MM.1S (cell line): ENCODE measurements at places on chromosomes 6 and 20.

DNA sequence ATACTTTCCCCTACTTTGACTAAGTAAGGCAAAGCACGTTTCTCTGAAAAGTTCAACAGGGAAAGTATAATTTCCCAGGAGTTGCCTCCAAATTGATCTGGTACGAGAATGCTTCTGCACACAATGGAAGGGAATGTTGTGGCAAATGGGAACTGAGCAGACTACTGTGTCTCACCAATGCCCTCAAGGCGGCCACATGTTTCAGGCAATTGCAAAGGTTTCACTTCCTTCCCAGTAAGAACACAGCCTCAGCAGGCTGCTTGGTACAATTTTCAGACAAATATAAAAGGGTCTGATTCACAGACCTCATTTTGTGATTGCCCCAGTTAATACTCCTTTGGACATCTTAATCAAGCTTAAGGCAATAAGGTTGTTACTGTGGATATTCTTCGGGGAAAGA is 71.2 kb downstream of the KIAA0319 start:
- peak; percentile 52 for DNase-seq

- DNase-seq = no peak
Measured at GRCh38 chr20:45091366-45091765, 9.6 kb downstream of the KCNS1 start.

GRCh38 chr6:4612636-4613171 is 163.5 kb upstream of the CDYL start:
- no peak for DNase-seq

- no peak for DNase-seq
Measured at GRCh38 chr6:169169375-169169774, 84.3 kb downstream of the THBS2 start.

GRCh38 chr6:43758617-43759050 is 11.4 kb upstream of the VEGFA start:
- DNase-seq = no peak

DNA sequence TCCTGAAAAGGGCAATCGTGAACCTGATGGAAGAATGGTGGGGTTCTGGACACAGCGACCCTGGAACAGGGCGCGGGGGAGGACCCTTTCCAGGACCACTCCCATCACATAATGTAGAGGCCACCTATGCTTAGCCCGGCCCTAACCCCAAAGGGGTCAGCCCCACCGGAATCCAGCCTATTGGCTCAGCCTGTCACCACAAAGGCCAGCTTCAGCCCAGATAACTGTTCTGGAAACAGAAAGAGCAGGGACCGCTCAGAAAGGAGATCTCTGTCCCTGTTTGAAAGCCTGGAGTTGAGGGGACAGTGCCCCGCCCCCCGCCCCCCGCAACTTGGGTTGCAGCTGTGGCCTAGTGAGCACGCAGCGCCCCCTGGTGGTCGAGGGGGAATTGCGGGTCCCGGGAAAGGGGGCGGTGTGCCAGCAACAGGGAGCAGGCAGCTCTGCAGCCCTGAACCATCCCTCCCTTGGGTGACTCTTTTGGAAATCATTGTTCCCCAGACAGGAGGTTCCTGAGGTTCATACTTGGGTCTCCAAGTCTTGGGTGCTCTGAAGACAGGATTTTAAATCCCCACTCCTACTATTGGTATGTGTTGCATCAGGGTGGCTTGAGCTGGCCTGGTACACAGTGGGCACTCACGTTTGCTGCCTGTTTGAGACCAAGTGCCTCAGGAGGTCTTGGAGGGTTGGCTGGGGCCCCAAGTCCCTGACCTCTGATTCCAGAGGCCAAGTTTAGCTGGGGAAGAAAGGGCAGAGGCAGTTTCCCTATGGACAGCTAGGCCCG is 1.5 kb downstream of the SIGLEC1 start:
- peak; percentile 58 for DNase-seq

GRCh38 chr20:61445741-61446140 is 193.7 kb downstream of the CDH4 start:
- DNase-seq = no peak

GRCh38 chr20:45269754-45270270 is 15.4 kb upstream of the SLPI start:
- DNase-seq = no peak

GRCh38 chr6:108622641-108623298 is 62.1 kb downstream of the FOXO3 start:
- no peak for DNase-seq

DNA sequence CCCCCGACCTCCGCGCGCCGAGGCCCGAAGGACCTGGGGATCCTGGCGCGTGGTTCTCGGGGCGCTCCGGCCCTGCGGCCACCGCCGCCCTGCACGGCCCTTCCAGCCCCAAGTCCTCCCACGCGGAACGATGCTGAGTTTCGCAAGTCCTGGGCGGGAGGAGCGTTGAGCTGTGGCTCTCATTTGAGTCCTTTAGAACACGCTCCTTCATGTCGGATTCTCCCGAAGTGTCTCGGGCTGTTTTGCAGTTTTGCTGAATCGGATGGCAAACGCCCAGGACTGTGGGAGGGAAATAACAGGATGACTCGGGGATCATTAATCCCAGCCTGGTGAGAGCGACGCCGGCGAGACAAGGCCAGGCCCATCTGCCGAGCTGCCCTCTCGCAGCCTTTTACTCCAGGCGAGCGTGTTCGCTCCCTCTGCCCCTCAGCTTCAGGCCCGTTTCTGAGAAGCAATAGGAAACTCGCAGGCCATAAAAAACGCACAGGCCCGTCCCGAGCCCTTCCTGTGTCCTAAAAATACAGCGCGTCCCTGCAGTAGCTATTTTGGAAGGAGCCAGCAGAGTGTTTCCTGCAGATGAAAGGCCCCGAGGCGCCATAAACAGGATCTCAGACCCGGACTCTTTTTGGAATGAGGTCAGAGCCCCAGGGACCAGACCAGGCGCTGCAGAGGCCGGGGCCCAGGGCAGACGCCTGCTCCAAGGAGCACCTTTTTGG is 153.5 kb downstream of the DLL1 start:
- no peak for DNase-seq

DNA sequence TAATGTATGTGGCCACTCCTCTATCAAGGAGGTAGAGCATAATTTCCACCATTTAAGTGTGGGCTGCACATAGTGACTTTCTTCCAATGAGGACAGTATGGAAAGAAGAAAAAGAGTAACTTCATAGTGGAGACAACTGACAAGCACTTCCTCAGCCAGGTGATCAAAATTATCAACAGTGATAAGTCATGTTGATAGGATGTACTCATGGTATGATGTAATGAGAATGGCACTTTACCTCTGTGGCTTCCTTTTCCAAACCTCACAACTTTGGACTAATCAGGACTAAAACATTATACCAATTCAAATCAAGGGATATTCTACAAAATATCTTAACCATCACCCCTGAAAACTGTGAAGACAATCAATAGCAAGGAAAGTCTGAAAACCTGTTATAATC is 302.3 kb upstream of the CITED2 start:
- no peak for DNase-seq

DNA sequence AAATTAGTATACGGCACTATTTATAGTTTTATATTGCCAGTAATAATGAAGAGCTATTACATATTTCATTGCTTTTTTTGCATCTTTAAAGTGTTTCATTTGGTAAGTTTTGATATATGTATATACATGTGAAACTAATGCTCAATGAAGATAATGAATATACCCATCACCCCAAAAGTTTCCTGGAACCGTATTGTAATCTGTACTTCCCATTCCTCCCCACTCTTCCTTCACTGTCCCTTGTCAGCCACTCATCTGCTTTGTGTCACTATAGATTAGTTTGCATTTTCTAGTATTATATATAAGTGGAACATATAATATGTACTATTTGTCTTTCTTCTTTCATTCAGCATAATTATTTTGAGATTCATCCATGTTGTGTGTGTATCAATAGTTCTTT is 10.3 kb upstream of the TBC1D32 start:
- DNase-seq = no peak

- no peak for DNase-seq
Measured at GRCh38 chr20:60057866-60058807, 99.9 kb downstream of the CDH26 start.

GRCh38 chr6:11277275-11278206 is 45.1 kb upstream of the NEDD9 start:
- DNase-seq = no peak

GRCh38 chr20:51095633-51096521 is 73.0 kb upstream of the KCNG1 start:
- no peak for DNase-seq
